ENCODE measurements at places on chromosomes 5 and 9.

- H3K4me3 ChIP-seq = no peak overlapping the region
- no peak overlapping the region for H3K27ac ChIP-seq
- no peaks in the 10 kb centered on the region for H3K36me3 ChIP-seq
- no peak for DNase-seq
These were observed 199.1 kb upstream of the OR13F1 start for GRCh38 chr9:104304925-104305324.

- no peaks in the 10 kb centered on the region for H3K4me1 ChIP-seq
- no peak overlapping the region for H3K27ac ChIP-seq
- DNase-seq = no peak
- no peaks in the 10 kb centered on the region for H3K36me3 ChIP-seq
These were observed 53.0 kb upstream of the NRARP start for GRCh38 chr9:137354845-137355760.

DNA sequence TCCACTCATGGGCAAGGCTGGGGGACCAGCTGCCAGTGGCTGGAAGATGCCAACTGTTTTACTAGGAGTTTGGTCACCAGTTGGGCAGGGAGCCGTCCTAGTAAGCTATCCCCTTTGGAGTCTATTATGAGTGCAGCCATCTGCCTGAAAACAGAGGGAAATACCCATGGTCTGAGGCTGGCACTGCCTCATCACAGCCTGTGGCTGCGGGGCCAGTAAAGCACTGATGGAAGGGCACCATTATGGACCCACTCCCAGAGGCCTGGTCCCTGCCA, 187.2 kb upstream of the PANK3 start:
- H3K4me3 ChIP-seq = no peak overlapping the region
- H3K4me1 ChIP-seq = no peaks in the 10 kb centered on the region
- no peaks in the 10 kb centered on the region for H3K36me3 ChIP-seq
- peaks cover 1% of the 10 kb centered on the region for H3K27me3 ChIP-seq

DNA sequence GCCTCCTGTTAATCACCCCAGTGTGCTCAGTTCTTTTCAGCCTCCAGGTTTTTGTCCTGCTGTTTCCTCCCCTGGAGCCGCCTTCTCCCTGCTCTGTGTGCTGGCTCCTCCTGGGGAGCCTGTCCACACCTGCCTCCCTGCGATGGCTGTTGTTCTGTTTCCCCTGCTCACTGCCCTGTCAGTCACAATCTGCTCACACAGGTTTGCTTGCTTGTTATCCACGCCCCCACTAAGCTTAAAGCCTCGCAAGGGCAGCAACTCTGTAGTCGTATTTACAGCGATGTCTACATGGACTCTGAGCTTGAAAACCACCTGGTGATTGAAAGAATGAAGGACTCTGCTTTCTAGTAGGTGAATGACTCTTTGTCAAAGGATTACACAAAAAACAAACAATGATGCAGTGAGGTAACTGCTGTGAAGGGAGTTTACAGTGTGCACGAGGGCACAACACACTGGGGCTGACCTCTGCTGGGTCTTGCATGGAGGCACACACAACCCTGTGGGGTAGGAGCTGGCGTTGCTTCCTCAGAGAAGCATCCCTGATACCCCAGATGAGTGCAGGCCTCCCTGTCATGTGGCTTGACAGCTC, 39.6 kb upstream of the TEX48 start:
- peaks cover 2% of the 10 kb centered on the region for H3K27me3 ChIP-seq
- peaks cover 90% of the 10 kb centered on the region for H3K4me1 ChIP-seq
- H3K4me3 ChIP-seq = peak overlapping the region; percentile 66
- no peak for DNase-seq
- H3K27ac ChIP-seq = peak overlapping the region; percentile 92

DNA sequence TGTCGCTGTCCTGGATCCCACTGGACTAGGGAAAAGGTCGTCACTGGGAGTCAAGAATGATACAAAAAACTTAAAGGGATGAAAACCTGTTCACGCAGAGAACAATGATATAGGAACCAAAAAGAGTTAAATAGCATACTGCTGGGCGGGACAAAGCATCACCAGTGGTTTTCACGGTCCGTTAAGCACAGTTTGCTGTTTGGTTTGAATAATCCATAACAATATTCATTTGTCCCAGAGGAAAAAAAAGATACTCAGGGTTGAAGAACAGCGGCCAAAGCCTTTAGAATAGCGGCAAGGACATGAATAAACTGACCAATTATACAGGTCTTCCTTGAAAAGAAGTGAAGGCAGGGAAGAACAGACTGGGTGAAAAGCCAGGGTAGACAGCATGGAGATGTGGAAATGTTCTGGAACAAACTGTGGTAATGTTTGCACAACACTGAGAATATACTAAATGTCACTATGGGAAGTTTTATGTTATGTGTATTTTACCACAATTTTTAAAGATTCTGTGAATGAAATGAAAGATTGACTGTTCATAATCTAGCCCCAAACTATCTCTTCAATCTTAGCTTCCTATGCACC, 60.8 kb downstream of the MTMR12 start:
- no peaks in the 10 kb centered on the region for H3K27me3 ChIP-seq
- peaks cover 34% of the 10 kb centered on the region for H3K36me3 ChIP-seq
- H3K27ac ChIP-seq = no peak overlapping the region
- no peak for DNase-seq
- no peak overlapping the region for H3K4me3 ChIP-seq
